ENCODE measurements at places on chromosomes 3 and 15.
A peak's percentile ranks its signal among the peaks of the same experiment; 100 is the strongest.

DNA sequence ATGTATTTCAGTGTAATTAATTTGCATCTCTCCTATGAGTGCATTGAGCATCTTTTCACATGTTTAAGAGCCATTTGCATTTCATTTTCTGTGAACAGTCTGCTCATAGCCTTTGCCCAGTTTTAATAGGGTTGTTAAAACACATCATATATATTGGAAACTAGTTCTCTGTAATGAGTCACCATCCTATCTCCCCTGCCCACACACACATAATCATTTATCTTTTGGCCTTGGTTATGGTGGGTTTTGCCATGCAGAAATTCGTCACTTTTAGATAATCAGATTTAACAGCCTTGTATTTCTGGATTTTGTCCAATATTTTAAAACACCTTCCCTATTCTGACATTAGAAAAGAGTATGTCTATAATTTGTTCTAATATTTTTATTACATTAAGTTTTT is 11.9 kb upstream of the CHRM5 start:
- DNase-seq, result no peak

DNA sequence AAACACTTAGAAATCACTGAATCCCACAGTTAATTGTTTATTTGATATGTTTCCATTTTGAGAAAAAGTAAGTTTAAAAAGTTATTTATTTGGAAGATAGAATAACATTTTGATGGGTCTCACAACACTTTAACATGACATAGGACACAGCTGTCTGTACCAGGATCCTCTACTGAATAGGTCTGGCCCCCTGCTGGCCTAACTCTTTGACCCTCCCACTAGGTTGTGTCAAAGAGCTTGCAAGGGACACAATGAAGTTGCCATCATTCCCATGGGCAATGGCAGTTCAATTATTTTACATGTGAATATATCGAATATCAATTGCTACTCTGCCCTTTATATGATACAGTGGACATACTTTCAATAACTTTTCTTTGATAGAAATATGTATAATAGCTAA is 138.9 kb downstream of the EPHA3 start:
- no peak for DNase-seq

- DNase-seq, result peak; percentile 48
Measured at GRCh38 chr3:128278761-128279600, 125.7 kb downstream of the EEFSEC start.

GRCh38 chr3:25585361-25586166 is 79.1 kb downstream of the TOP2B start:
- DNase-seq, result no peak

- no peak for DNase-seq
Measured at GRCh38 chr3:13475871-13476590, 4.1 kb upstream of the HDAC11 start.

DNA sequence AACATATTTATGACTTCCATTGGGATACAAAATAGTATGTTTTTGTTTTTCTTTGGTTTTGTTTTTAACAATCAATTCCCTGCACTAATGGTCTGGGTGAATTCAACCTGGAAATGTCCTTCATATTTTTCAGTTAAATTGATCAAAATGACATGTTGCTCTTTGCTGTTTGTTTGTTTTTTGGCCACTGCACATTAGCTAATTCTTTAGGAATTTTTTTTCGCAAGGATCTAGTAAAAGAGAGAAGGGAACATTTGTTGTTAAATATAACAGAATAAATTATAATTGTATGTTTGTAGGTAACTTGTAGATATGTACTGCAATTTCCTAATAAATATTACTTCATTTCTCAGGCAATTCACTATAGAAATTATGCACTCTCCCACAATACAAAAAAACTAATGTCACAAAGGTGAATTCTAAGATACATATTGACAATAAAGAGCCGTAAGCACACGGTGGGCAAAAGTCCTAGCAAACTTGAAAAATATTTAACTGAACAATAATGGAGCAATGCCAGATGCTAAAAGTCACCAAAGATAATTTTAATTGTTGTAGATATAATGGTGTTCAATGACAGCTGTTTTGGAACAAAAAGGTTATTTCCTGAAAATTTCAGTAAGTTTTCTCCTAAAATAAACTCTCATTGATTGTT is 21.4 kb upstream of the PPARG start:
- DNase-seq, result no peak

DNA sequence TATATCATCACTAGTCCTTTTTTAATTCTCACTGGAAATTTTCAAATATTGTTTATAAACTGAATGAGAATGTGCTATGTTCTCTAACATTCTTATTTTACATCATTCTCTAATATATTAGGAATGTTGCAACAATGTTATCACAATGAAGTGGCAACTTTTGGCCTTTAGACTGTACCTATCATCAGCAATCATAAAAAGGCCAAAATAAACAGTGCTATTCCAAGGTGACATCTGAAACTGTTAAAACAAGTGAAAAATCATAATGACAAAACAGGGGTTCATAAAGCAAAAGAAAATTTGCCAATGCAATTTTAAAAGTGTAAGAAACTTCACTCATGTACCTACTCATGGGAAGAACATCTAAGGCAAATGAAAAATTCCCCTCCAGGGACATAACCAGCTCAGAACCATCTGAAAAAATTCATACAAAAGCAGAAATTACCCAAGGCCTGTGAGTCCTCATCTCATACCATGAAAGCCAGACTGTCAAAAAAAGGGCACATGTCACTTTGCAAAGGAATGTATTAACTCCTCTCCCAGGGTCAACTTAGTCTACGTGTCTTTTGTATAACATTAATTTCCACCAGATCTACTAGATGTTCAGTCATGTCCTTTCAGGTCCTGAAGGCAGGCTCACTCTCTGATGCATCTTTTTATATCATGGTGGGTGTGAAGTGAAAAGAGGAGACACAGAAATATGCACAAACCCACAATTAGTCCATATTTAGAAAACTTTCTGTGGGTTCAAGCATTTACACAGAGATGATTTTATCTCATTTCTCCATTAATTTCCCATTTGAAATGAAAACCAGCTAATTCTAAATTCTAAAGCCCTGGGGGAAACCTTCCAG is 211.9 kb downstream of the CBLB start:
- no peak for DNase-seq

- no peak for DNase-seq
Measured at GRCh38 chr15:81117136-81117535, 16.9 kb upstream of the CFAP161 start.

GRCh38 chr3:152276681-152277080 is 8.0 kb downstream of the MBNL1 start:
- no peak for DNase-seq

- no peak for DNase-seq
Measured at GRCh38 chr15:38041576-38041975, 107.1 kb downstream of the TMCO5A start.

GRCh38 chr3:58688574-58688973 is 22.0 kb upstream of the FAM3D start:
- DNase-seq, result peak; percentile 3

DNA sequence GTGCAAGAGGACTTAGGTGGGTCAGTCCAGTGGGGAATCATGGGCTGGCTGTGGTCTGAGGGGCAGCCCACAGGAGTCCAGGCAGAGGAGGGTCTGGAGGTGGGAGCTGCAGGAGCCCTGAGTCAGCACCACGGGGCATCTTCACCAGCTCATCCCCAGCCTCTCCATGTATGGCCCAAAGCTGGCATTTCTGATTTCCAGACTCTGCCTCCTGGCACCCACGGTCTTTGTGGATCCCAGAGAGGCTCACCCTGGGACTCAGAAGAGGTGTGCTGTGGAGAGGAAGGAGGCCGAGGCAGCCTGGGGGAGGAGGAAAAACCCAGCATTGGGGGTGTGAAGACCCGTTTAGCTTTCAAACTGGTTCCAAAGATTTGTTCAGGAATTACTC is 64.5 kb upstream of the KLF13 start:
- no peak for DNase-seq

- no peak for DNase-seq
Measured at GRCh38 chr15:95304947-95305400, 1025.5 kb upstream of the NR2F2 start.

GRCh38 chr3:66588340-66588847 is 87.6 kb upstream of the LRIG1 start:
- no peak for DNase-seq

- DNase-seq, result no peak
Measured at GRCh38 chr3:113450911-113451310, 9.6 kb upstream of the CFAP44 start.

GRCh38 chr3:142853270-142854168 is 35.4 kb downstream of the PCOLCE2 start:
- DNase-seq, result no peak

DNA sequence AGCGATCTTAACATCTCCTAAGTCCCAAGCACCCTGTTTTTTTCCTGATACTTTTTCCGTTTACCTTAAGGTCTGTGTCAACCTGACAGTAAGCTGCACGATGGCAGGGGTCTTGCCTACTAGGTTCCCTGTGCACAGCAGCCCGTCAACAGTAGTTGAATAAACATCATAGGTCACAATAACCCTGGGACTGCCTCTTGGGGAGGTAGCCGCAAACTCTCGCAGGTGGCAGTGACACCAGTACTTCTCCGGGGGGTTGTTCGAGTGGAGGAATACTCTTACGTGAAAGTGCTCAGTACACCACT is 365 bp upstream of the PDCD6IP start:
- DNase-seq, result no peak

DNA sequence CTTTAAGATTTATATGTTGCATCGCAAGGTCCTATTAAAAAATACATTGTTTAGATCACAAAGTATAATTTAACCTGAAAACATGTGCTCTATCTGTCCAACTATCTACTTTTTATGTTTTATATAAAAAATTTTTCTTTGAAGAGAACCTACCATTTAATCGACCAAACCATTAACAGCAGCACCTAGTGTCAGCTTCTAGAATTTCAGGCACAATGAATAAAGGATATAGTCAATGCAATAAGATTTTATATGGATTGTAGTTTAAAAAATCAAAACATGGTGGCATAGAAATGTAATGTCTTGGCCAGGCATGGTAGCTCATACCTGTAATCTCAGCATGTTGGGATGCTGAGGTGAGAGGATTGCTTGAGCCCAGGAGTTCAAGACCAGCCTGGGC is 313.7 kb downstream of the GAP43 start:
- no peak for DNase-seq

DNA sequence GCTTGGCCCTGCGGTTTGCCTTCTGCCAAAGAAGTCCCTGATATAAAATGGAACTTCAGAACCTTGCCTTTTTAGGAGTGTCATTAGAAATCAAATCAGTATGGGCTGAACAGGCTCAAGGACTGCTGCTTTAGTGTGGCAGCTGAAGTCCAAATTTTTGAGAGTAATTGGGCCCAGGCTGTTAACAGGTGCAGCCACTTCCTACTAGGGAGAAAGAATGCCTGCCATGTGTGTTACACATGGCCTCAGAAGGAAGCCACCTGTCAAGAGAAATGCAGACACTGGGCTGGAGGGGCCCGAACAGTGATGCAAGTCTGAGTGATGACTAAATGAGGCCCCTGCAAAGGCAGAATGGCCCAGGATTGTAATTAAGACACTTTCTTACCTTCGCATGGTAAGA is 786.7 kb upstream of the CFAP20DC start:
- DNase-seq, result no peak

- DNase-seq, result no peak
Measured at GRCh38 chr15:22839046-22839695, 705 bp downstream of the NIPA2 start.

DNA sequence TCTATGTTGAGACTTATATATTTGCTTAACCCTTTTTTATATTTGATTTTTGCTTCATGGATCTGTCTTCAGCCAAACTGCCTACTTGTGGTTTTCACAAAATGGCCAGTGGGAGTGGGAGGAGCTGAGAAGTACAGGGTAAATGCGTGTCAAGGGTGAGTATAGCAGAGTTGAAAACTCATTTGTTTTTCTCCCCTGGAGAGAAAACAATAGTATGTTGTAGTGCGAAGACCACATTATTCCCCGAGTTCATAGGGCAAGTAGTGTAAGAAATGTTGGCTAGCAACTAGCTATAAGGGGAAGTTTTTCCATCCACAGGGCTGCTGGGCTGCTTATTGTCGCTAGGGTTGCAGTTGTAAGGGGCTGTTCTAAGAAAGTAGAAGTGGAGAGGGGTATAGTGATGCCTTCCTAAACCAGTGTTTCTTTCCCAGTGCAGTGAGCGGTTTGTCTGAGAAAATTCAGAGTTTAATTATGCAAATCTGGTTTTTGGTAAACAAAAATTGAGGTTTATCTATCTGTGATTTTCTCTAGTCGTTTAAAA is 153.8 kb upstream of the AZI2 start:
- no peak for DNase-seq

GRCh38 chr15:81088470-81089013 is 45.5 kb upstream of the CFAP161 start:
- no peak for DNase-seq

GRCh38 chr15:78626381-78626995 is 5.7 kb upstream of the CHRNA3 start:
- no peak for DNase-seq

DNA sequence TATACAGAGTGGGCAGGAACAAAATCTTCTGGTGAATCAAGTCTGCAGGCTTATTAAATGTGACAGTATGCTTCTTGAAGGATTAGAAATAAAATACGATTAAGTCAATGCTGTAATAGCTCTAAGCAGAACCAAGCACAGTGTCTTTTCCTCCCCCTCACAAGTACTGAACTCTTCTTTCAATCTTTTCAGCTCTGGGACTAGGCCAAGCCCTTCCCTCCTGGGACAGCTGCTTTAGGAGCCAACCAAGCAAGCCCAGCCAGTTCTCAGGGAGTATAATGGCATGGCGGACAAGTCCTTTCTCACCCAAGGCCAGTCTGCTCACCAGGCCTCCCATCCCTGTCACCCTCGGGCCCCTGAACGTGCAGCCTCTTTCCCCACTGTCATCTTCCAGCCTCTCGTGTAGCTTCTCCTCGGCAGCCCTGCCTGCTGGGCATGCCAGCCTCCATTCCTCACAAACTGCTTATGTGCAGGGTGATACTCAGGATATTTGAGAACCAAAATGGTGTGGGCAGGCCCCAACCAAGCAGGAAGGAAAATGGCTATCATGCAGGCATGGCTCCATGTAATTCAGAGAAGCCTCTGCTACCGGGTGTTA is 8.4 kb upstream of the PPP1R2 start:
- no peak for DNase-seq

GRCh38 chr3:14001136-14001535 is 121.3 kb upstream of the WNT7A start:
- DNase-seq, result no peak

GRCh38 chr3:32078085-32078634 is 28.3 kb upstream of the GPD1L start:
- DNase-seq, result no peak

- no peak for DNase-seq
Measured at GRCh38 chr3:15703346-15703745, 94.4 kb downstream of the ANKRD28 start.

- no peak for DNase-seq
Measured at GRCh38 chr15:77350792-77351191, 69.1 kb downstream of the PEAK1 start.

GRCh38 chr3:74883690-74884089 is 269.2 kb upstream of the CNTN3 start:
- no peak for DNase-seq

GRCh38 chr15:42623951-42624350 is 48.5 kb downstream of the STARD9 start:
- DNase-seq, result no peak

- no peak for DNase-seq
Measured at GRCh38 chr15:41821831-41822230, 6.1 kb upstream of the JMJD7 start.
